ENCODE measurements at places on chromosomes 16 and 17.

- DNase-seq: peak; percentile 66
These were observed 1.4 kb upstream of the TBC1D24 start for GRCh38 chr16:2473446-2473926.

- DNase-seq: no peak
These were observed 114.6 kb downstream of the PRKCB start for GRCh38 chr16:23950291-23950894.

GRCh38 chr16:89155851-89156739 lies 15.5 kb upstream of the CDH15 start:
- DNase-seq: no peak

GRCh38 chr16:84218176-84218823 lies 21.5 kb downstream of the KCNG4 start:
- DNase-seq: no peak

GRCh38 chr17:10210151-10210574 lies 11.8 kb upstream of the GAS7 start:
- no peak for DNase-seq

DNA sequence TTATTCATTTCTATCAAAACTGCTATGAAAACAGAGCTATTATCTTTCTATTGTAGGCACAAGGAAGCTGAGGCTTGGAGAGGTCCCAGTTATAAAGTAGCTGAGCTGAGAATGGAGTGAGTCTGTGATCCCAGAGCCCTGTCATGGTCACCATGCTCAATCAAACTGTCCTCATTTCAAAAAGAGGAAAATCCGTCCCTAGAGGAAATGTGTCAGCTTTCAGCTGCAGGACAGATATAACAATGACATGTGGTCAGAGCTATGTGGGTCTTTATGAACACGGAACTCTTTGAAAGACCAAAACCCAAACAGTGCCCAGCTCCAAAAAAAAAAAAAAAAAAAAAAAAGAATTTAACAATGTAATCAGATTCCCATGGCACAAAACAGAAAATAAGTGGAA lies 266.1 kb downstream of the XYLT1 start:
- DNase-seq: no peak

GRCh38 chr16:49665482-49666230 lies 190.3 kb downstream of the ZNF423 start:
- no peak for DNase-seq

GRCh38 chr17:33684735-33685134 lies 391.6 kb upstream of the ASIC2 start:
- DNase-seq: no peak

- DNase-seq: no peak
These were observed 18.8 kb downstream of the B9D1 start for GRCh38 chr17:19343671-19344151.

- DNase-seq: peak; percentile 79
These were observed 22.6 kb downstream of the ADCY9 start for GRCh38 chr16:4093495-4094126.

GRCh38 chr17:6674586-6674985 lies 23.0 kb downstream of the C17orf100 start:
- no peak for DNase-seq

GRCh38 chr16:14335297-14335696 lies 264.2 kb downstream of the MRTFB start:
- no peak for DNase-seq

GRCh38 chr17:71208111-71208704 lies 912.6 kb upstream of the SOX9 start:
- DNase-seq: no peak

GRCh38 chr17:13200671-13201070 lies 182.8 kb upstream of the ELAC2 start:
- DNase-seq: no peak

- no peak for DNase-seq
These were observed 27.4 kb upstream of the PHB1 start for GRCh38 chr17:49442041-49442440.

DNA sequence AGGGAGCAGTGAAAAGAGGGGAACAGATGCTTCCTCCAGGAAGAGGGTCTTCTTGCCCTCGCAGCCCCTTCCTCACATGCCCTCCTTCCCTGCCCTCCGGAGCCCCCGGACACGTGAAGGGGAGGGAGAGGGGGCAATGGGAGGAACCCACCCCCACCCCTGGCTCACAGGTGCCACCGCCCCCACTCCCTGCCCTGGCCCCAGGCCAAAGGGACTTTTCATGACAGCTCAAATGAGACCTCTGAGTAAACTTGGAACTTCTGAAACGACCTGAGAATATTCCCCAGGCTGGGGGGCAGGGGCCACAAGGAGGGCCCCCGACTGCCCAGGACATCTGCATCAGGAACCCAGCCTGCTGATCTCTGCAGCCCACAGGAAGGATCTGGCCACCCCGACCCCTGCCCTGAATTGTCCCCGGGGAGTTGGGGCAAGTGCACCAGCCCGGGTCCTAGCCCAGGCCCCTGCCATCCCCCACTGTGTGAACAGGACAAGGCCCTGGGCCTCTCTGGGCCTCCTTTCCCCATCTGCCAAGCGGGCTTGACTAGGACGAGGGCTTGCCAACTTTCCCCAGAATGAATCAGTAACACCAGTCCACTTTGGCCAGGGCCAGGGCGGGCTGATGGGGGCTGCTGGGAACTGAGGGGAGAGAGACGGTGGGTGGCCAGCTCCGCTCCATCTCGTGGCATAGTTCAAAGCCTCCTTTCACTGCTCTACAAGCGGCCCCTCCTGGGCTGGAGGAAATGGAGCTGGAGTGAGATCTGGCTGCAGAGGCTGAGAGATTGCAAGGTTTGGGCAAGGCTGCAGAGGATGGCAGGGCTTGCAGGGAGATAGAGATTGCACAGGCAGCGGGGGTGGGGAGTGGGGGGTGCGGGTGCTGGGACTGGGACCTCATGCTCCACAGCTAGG lies 3.8 kb downstream of the IL21R start:
- DNase-seq: no peak

- peak; percentile 90 for DNase-seq
These were observed 6.8 kb upstream of the NOTUM start for GRCh38 chr17:81967533-81968395.

GRCh38 chr16:2385190-2385836 lies 43.9 kb upstream of the CCNF start:
- no peak for DNase-seq

- DNase-seq: no peak
These were observed 32.7 kb upstream of the LITAF start for GRCh38 chr16:11619327-11619851.

GRCh38 chr16:31417916-31418315 lies 10.2 kb downstream of the COX6A2 start:
- no peak for DNase-seq

DNA sequence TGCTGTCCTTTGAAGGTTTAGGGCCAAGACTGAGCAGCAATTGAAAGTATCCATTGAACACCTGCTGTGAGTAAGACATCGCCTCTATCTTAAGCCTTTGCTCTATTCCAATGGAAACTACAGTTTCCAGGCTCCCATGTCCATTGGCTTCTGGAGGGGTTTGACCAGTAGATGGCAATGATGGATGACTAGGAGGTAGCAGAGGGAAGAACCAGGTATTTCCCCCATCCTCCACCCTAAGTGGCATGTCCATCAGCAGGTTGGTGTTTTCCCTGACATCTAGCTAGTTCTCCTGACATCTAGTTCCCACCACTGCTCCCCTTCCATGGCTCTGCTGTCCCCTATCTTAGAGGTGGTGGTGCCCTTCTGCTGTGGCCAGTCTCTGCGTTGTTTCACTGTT lies 58.7 kb downstream of the CENPV start:
- DNase-seq: no peak

GRCh38 chr17:70520956-70521355 lies 351.6 kb downstream of the KCNJ2 start:
- no peak for DNase-seq

GRCh38 chr16:84380405-84380804 lies 12.1 kb downstream of the ATP2C2 start:
- DNase-seq: no peak

GRCh38 chr16:85724936-85725335 lies 26.0 kb downstream of the C16orf74 start:
- DNase-seq: no peak

- DNase-seq: no peak
These were observed 19.1 kb downstream of the OSBPL7 start for GRCh38 chr17:47802341-47803022.

GRCh38 chr17:57294629-57295501 lies 38.5 kb downstream of the MSI2 start:
- DNase-seq: no peak

GRCh38 chr17:43515656-43516055 lies 30.5 kb downstream of the ETV4 start:
- DNase-seq: no peak

DNA sequence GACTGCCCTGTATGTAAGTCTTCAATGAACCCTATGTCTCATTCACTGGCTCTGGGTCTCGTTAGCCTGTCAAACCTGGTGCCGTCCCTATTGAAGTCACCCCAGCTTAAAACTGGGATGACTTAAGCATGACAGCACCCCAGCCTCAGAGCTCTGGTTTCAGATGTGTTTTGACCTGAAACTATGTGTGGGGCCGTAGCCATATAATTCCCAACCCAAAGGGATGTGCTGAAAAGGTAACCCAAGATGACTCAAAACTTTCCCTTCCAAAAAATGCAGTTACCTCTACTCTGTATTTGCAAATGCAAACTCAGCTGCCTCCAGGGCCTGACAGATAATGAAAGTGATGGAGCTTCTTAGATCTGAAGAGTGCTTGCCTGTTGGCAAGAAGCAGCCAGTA lies 478.3 kb upstream of the ERCC4 start:
- DNase-seq: no peak

DNA sequence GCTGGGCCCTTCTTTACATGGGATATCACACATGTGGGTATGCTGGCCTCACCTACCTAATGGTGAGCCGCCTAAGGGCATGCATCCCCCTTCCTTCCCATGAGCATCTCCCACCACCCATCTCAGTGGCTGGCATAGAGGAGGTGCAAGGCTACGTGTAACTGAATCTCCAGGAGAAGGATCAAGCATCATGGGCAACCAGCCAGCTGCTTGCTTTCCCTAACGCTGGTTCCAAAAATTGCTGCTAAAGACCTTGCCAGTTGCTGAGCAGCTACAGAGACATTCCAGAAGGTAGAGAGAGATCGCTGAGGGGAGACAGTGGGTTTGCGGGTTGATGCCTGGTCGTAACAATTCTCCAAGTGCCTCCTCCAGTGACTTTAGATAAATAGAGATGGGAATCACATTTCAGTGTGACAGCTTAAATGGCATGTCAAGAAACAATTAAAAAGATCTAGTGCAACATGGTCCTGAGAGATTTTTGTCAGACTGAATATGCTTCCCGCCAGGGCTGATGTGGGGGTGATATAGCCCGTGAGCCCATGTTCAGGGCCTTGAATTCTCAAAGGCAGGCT lies 378.4 kb upstream of the CDH5 start:
- no peak for DNase-seq

- peak; percentile 94 for DNase-seq
These were observed 889 bp upstream of the ZNF423 start for GRCh38 chr16:49856672-49857330.

- peak; percentile 68 for DNase-seq
These were observed at the start of gene RAP1GAP2 for GRCh38 chr17:2796164-2797125. Gene RAP1GAP2 (plus strand): TSS chr17:2796438. CDS start chr17:2796528, 90 bp downstream.

GRCh38 chr17:1054656-1055055 lies 57.7 kb downstream of the TIMM22 start:
- DNase-seq: no peak

- DNase-seq: peak; percentile 30
These were observed 7.6 kb upstream of the PGAP6 start for GRCh38 chr16:389352-389751.

DNA sequence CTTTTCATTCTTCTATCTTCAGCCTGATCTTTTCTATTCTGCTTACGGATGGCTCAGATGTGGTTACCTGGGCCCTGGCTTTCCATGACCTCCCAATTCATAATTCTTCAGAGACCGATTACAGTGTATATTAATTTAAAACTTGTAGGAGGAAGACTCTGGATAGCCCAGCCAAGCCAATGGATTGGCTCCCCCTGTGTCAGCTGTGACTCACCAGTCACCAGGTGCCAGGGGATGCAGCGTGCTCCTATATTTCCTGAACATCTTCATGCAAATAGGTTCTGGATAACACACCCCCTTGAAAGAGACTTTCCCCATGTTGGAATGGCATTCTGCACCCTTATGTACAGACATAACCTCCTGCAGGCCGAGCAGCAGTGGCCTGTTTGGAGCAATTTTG lies 208.3 kb upstream of the WSCD1 start:
- no peak for DNase-seq

GRCh38 chr17:67281743-67282142 lies 36.7 kb upstream of the HELZ start:
- DNase-seq: no peak

GRCh38 chr17:45883063-45883462 lies 11.3 kb upstream of the MAPT start:
- DNase-seq: no peak

DNA sequence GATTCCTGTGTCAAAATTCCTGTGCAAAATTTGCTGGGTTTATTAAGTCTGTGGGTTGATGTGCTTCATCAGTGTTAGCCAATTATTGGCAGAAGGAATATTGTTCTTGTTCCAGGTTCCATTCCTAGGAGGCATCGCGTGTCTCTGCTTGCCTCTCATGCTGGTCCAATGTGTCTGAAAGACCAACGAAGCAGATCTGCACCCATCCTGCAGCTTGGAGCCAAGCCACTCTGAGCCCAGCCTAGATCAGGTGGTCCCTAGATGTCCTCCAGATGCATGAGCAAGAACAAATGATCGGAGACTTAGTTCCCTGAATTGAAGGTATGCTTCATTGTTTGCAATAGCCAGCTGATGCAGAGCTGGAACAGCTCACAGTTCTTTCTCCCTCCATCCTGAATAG lies 10.5 kb upstream of the PIK3R6 start:
- DNase-seq: no peak

DNA sequence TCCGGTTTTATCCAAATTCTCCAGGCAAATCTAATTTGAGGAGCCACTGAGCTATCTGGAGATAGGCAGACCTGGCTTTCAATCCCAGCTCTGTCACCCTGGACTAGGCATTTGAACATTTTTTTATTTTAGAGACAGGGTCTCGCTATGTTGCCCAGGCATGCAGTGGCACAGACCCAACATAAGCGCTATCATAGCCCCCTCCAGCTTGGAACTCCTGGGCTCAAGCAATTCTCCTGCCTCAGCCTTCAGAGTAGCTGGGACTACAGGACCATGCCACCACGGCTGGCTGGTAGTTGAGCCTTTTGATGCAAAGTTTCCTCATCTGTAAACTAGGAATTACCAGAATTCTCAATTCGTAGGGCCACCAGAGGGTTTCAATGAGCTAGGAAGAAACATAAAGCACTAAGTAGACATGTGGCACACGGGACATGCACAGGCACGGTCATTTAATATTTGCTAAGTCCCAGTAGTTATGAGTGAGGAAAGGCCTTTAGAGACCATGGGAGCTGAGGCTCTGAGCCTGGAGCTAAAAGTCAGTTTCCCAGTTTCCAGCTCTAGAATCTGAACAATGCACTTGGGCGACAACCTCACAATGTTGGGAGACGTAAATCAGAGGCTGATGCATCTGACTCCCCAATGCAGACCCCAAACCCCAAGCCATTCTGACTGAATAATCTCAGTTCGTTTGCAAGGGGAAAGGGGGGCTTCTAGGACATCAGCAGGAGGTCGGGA lies 1.1 kb downstream of the ELOB start:
- no peak for DNase-seq

GRCh38 chr16:50932348-50932935 lies 190.6 kb downstream of the CYLD start:
- no peak for DNase-seq
